CD4-positive, alpha-beta T cell treated with Interleukin-15 for 4 hours (primary cell): ENCODE measurements at places on chromosomes 2 and 18.

DNA sequence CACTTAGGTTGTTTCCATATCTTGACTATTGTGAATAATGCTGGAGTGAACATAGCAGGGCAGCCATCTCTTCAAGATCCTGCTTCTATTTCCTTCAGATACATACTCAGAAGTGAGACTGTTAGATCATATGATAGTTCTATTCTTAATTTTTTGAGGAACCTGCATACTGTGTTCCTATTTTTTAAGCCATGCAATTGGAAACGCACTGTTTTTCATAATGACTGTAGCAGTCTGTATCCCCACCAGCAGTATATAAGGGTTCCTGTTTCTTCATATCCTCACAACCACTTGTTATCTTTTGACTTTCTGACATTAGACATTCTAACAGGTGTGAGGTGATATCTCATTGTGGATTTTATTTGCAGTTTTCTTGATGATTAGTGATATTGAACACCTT lies 15.5 kb downstream of the NEURL3 start:
- DNase-seq, result no peak

GRCh38 chr18:9619545-9619944 lies 5.2 kb upstream of the PPP4R1 start:
- peak; percentile 8 for DNase-seq

- DNase-seq, result no peak
Measured at GRCh38 chr2:201831469-201831868, 25.1 kb downstream of the CDK15 start.

DNA sequence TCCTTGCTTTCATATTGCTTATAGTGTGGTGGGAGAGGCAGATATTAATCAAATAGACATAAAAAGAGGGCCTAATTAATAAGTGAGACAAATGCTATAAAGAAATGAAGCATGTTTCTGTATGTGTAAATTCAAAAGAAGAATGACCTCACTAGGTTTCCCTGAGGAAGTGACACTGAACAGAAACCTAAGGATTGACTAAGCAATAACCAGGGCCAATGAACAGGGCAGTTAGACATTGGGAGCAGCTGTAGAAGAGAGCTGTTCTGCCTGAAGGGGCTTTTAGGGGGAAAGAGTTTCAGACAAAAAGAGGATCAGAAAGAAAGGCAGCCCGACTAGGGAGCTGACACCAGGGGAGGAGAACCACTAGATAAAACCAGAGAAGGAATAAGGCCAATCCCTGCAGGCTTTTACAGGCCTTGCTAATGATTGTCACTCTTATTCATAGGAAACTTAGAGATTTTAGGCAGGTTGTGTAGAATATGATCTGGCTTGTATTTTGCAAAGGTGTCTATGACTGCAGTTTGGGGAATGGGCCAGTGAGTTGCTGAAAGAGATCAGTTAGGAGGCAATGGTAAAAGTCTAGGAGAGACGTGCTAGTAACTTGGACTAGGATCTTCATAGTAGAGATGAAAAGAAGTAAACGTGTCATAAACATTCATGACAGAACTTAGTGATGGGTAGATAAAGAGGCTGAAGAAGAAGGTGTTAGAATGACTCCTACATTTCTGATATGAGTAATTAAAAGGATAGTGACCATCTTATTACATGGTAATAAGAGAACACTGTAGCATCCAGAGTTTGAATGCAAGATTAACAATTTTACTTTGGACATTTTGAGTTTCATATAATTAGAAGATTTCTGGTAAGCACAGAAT lies 26.8 kb upstream of the NABP1 start:
- DNase-seq, result no peak

DNA sequence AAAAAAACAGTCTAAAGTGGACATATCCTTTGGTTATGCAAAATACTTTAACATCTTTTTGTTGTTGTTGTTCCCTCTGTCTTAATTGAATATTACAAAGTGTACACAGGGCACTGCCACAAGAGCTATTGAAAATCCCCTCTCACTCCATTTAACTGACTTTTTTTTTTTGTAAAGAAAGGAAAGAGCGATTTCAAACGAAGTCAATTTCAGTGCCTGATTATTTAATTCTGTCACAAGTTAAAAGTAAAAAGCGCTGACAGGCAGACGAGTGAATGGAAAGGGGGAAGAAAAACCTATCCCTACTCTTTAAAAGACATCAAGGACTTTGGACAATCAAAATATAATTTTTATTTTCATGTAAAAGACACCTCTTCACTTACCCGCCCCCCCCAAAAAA lies 1.9 kb downstream of the FIGN start:
- no peak for DNase-seq

- no peak for DNase-seq
Measured at GRCh38 chr2:234444242-234444730, 52.6 kb downstream of the ARL4C start.

DNA sequence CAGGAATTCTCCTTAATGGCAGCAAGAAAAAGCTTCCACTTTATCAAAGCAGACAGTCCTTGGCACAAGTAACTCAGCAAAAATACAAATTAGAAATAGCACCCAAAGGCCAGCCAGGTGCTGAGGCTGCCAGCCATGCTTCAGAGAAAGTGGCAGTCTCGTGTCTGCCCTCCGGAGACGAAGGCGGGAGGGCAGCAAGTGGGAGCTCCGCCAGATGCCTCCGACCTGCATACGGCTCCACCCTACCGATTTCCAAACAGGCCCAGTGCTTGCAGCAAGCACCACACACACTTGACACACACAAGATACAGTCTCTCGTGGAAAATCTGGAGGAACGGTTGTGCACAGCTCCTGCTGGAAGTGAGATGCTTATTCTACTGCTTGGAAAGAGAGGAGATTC lies 134.9 kb upstream of the REV1 start:
- DNase-seq, result no peak

- no peak for DNase-seq
Measured at GRCh38 chr2:224561234-224562005, 23.7 kb downstream of the CUL3 start.

GRCh38 chr2:10430886-10431622 lies 17.1 kb downstream of the ODC1 start:
- no peak for DNase-seq

GRCh38 chr2:201854221-201854801 lies 48.0 kb downstream of the CDK15 start:
- DNase-seq, result no peak

DNA sequence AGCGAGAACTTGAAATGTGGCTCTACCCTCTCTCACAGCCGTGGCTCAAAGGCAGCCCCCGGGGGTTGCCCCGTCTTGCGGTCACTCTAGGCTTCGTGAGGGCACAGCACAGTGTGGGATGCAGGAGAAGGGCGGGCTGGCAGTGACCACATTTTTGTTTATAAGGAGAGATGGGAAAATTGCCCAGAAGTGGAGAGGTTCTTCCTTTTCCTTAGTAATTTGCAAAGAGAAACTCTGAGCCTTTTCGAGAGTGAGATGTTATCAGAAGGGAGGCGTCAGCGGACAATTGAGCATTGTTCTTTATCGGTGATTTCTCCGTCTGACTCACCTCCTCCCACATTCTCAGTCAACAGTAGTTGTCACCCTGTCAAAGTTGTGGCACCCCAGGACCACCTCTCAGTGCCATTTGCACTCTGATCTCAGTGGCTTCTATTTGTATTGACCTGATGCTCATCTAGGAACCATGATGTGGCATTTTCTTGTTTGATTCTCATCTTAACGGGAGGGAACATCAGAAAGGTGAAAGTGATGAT lies 89.6 kb downstream of the ACAA2 start:
- DNase-seq, result no peak

- no peak for DNase-seq
Measured at GRCh38 chr2:34388446-34388845, 789.3 kb upstream of the FAM98A start.

GRCh38 chr18:62576845-62577512 lies 54.2 kb downstream of the ZCCHC2 start:
- no peak for DNase-seq

DNA sequence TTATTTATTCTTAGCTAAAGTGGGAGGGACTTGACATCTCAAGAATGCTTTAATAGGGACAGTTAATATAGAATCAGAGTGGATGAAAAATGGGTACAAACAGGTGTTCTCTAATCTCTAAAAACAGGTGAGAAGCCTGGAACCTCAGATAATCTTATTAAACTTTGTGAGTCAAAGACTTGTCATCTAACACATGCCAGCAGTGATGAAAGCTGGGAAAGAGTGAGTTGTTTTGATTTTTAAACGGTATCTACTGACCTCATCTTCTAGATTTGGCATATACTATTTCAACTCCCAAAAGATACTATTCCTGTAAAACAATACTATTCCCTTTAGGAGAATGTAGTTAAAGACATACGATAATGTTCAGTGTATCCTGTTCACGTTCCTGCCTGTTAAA lies 103.4 kb downstream of the CCDC141 start:
- no peak for DNase-seq

DNA sequence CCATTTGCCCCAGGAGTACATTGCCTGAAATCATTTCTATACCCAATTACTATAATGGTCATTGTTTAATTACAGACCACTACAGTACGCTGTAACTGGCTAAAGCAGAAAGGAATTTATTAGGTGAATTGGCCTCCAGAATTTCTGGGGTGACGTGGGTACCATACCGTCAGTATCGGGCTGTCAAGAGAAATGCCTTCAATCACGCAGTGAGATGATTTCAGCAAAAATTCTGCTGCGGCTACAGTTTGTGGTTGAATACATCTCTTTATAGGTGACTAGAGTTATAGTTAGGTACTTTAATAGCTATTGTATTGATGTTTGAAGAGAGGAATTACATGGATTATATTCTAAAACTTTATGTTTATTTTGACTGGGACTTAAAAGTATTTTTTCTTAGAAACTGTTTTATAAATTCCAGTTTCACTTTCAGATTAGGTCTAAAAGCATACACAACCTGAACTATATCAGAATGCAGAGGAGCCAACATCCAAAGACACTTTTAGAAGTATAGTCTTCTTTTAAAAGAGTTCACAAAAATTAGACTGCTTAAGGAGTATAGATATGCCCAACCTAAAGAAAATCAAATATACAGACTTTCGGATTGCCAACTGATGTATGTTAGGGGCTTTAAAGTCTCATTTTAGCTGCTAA lies 128.4 kb downstream of the TTC27 start:
- peak; percentile 21 for DNase-seq

DNA sequence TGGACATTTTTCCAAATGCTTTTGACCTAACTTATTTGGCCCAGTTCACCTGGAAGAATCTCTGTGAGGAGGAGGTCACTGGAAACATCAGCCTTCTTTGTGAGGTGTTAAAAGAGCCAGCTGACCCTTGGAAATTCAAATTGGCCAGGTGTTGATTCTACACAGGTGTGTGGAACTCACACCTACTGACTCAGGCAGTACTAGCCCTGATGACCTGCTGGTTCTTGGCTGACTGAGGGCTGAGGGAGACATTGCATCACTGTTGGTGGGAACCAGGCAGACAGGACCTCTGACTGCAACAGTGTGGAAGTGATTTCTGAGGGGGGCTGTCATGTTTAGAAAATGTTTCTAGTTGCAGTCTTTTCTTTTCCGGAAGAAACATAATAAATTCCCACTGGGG lies 242.2 kb upstream of the LRRTM1 start:
- DNase-seq, result no peak
